ENCODE measurements at places on chromosomes 3 and 15. TPM values are rescaled to one million over a fixed set of nuclear protein-coding genes. Genes with fewer than 3 reads are reported as not detected.

Gene KCNH8
- 1.1 TPM for polyA plus RNA-seq

Gene ARID3B
- 15.7 TPM for polyA plus RNA-seq

DNA sequence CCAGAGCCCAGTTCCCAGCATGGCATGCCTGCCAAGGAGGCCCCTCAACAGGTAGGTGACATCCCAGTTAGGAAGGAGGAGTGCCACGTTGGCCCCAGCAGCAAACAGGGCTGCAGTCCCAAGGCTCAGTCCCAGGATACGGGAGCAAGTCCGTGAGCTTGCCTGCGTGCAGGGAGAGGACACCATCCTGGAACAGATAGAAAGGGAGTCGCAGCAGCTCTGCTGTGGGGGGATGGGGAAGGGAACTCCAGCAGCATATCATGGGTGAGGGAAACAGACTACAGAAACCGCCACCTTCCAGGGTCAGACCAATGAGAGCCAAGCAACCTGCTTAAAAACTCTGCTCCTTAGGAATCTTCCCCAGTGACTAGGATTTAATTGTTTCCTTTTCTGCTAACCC is 9.4 kb upstream of the DYNLT2B start:
- no peaks in the 10 kb centered on the region for H3K27me3 ChIP-seq
- H3K4me1 ChIP-seq, result no peaks in the 10 kb centered on the region
- DNase-seq, result no peak
- no peak overlapping the region for H3K4me3 ChIP-seq
- H3K27ac ChIP-seq, result no peak overlapping the region
- H3K36me3 ChIP-seq, result no peaks in the 10 kb centered on the region

DNA sequence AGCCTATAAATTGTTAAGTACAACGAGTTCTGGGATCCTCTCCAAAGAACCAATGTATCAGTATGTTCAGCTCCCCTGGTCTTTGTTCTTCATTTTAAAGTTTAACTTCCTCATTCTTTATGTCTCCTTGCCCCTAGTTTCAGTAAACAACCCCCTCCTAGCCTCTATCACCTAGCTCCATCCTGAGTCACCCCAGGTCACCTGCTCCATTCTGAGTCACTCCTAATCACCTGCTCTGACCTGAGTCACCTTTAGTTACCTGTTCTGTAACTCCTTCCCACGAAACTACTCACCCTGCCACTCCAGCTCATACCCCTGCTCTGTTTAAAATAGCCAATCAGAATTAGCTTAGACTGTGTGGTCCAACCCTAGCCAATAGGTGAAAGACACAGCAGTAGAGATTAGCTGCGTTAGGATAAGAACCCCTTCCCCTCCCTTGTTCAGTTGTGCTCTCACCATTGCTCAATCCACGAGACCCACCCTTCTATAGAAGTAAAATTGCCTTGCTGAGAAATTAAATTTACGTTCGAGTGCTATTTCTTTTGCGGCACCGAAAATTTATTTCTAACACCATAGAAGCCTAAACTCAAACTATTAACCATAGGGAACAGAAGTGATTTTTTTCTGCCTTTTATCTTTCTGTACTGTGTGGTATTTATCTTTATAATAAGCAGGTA is 245.0 kb upstream of the ADAMTS9 start:
- H3K27ac ChIP-seq, result peak overlapping the region; percentile 81
- H3K36me3 ChIP-seq, result no peaks in the 10 kb centered on the region
- no peak overlapping the region for H3K4me3 ChIP-seq
- H3K4me1 ChIP-seq, result peaks cover 9% of the 10 kb centered on the region
- peak; percentile 72 for DNase-seq

Gene CLRN1
- not detected for polyA plus RNA-seq

Gene MYL3
- 9.7 TPM for polyA plus RNA-seq

GRCh38 chr15:36638671-36639070 is 59.2 kb downstream of the CDIN1 start:
- H3K27me3 ChIP-seq, result no peaks in the 10 kb centered on the region
- H3K36me3 ChIP-seq, result no peaks in the 10 kb centered on the region
- H3K27ac ChIP-seq, result no peak overlapping the region
- no peaks in the 10 kb centered on the region for H3K4me1 ChIP-seq

DNA sequence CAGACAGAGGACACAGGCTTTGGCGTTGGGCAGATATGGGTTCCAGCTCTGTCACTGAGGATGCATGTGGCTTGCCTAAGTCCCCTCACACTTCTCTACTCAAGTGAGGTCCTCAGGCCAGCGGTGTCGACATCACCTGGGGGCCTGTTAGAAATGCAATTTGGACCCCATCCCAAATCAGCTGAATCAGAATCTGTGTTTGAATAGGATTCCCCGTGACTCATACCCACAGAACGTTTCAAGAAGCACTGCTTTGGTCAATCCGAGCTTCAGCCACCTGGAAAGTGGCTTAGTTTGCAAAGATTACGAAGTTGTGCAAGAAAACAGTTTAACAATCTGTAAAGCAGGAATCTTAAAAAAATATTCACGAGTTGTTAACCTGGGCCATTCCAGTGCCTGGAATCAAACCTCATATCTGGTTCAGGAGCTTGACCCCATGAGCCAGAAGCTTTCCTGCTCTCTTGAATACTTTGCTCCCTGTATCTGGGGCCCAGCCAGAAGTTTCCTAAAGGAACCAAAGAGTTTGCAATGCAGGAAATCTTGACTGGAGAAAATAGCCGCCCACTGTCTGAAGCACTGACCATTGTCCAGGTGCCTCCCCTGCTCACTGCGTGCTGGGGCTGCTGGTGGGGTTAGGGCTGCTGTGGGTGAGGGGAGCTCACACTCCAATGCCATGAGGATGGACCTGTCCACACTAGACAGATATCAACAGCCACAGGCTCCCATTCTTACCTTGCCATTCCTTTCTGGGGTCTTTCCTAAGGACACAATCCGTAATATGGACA is 208.5 kb upstream of the LINGO1 start:
- H3K27ac ChIP-seq, result peak overlapping the region; percentile 9
- DNase-seq, result peak; percentile 60
- no peaks in the 10 kb centered on the region for H3K4me1 ChIP-seq
- H3K27me3 ChIP-seq, result no peaks in the 10 kb centered on the region
- no peak overlapping the region for H3K4me3 ChIP-seq
- H3K36me3 ChIP-seq, result no peaks in the 10 kb centered on the region

Gene ZNF385D
- 8.5 TPM for polyA plus RNA-seq

Gene MBNL1
- 20.5 TPM for polyA plus RNA-seq

Gene GOLGA8J
- polyA plus RNA-seq, result not detected

Gene WDR5B
- 1.9 TPM for polyA plus RNA-seq

DNA sequence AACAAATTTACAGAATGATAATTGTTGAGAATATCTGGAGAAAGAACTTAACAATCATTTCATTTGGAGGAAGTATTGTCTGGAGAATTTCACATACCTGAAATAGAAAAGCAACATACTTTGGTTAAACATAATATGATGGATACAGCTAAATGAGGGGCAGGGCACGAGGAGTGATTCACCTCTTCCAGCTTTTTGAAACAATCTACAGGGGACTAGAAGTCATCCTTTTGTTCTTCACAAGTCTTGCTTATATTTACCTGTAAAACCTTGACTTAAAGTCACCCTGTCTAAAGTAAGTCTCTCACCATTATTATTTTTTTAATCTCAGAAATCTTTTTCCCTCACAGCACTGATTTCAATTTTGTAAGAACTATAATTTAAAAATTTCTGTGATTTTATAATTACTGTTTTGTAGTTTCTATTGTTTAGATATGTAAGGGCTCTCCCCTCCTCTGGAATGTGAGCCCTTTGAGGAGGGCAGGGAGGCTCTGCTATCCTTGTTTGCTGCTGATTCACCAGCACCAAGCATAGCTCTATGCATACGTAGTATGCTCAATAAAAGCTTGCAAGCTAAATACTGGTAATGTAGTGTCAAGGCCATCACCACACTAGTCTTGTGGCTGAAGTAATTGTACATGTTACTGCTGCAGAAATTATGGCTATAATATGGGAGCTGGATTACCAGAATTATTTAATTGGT is 193.9 kb upstream of the THRB start:
- H3K4me1 ChIP-seq, result peaks cover 22% of the 10 kb centered on the region
- peak overlapping the region; percentile 48 for H3K27ac ChIP-seq
- H3K4me3 ChIP-seq, result no peak overlapping the region

Gene FRMD5
- 0.51 TPM for polyA plus RNA-seq

DNA sequence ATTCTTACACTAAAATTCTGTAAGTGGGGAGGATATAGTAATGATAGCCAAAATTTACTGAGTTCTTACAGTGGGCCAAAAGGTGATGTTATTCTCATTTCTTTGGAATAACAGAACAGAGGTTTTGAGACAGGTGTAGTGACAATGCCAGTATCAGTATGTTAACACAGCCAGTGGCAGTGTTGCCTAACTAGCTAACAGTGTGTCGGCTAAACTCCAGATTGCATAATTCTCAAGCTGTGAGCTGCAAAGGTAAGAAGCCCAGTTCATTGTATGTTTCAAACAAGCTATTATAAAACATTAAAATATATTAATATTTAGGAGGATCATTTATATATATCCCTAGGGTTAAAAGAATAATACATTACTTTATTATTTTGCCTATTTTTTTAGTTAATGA is 920 bp downstream of the SLC15A2 start:
- DNase-seq, result peak; percentile 32
- no peaks in the 10 kb centered on the region for H3K27me3 ChIP-seq
- H3K27ac ChIP-seq, result peak overlapping the region; percentile 45
- H3K4me1 ChIP-seq, result peaks cover 6% of the 10 kb centered on the region

Gene SLC12A1
- not detected for polyA plus RNA-seq

DNA sequence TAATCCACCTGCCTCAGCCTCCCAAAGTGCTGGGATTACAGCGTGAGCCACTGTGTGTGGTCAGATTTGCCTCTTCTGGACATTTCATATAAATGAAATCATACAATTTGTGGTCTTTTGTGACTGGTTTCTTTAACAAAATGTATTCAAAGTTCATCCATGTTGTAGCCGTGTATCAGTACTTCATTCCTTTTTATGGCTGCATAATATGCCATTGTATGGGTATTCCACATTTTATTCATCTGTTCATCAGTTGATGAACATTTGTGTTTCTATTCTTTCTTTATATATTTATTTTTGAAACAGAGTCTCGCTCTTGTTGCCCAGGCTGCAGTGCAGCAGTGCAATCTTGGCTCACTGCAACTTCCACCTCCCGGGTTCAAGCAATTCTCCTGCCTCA is 25.8 kb downstream of the WDR76 start:
- no peak for DNase-seq
- no peaks in the 10 kb centered on the region for H3K4me1 ChIP-seq
- H3K27me3 ChIP-seq, result no peaks in the 10 kb centered on the region
- no peak overlapping the region for H3K27ac ChIP-seq
- no peak overlapping the region for H3K4me3 ChIP-seq

Gene PPP1R14D
- 0.47 TPM for polyA plus RNA-seq

Gene DUOXA2
- 40.1 TPM for polyA plus RNA-seq

DNA sequence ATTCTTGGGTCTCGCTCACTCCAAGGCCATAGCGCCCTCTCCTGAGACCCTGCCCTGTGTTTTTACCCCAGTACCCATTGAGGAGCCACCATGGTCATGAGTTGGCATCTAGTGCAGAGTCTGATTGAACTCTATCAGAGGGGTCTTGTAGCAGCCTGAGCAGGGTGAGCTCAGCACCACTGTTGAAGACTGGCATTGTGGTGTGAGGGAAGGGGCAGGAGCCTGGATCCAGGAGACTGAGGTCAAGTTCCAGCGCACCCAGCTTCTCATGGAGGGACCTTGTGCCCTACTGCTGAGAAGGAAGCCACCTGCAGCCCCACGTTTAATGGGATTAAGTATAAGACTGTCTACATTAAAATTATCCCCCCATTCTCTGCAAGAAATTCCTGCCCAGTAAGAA is 65.8 kb upstream of the LARS2 start:
- no peak for DNase-seq
- no peak overlapping the region for H3K4me3 ChIP-seq
- H3K36me3 ChIP-seq, result no peaks in the 10 kb centered on the region

Gene EPB42
- polyA plus RNA-seq, result 0.47 TPM

Gene SLCO2A1
- polyA plus RNA-seq, result 7.0 TPM

Gene SLC49A4
- polyA plus RNA-seq, result 30.9 TPM

Gene LRTM1
- polyA plus RNA-seq, result 0.23 TPM

Gene CISH
- 9.0 TPM for polyA plus RNA-seq

DNA sequence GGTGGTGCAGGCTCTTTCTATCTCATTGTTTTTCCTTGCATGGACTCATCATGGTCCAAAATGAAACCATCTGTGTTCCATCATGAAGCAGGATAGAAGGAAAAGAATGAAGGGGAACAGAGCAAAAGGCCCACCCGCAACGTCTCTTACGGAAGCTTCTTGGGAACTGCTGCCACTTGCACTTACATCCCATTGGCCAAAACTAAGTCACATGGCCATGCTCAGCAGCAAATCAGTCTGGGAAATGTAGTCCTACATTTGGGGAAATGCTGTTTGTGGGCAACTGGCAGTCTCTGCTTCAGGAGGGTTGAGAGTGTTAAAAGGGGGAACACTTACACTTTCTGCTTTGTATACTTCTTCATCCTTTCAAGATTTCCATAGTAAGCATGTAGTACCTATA is 191.6 kb downstream of the SV2B start:
- H3K36me3 ChIP-seq, result no peaks in the 10 kb centered on the region
- no peak overlapping the region for H3K4me3 ChIP-seq
- no peaks in the 10 kb centered on the region for H3K4me1 ChIP-seq
- no peaks in the 10 kb centered on the region for H3K27me3 ChIP-seq
- no peak for DNase-seq
- H3K27ac ChIP-seq, result no peak overlapping the region

- no peaks in the 10 kb centered on the region for H3K4me1 ChIP-seq
- no peak overlapping the region for H3K27ac ChIP-seq
- H3K36me3 ChIP-seq, result no peaks in the 10 kb centered on the region
- no peak overlapping the region for H3K4me3 ChIP-seq
- DNase-seq, result peak; percentile 16
Observed at GRCh38 chr15:57914350-57915055, 151.0 kb downstream of the ALDH1A2 start.

DNA sequence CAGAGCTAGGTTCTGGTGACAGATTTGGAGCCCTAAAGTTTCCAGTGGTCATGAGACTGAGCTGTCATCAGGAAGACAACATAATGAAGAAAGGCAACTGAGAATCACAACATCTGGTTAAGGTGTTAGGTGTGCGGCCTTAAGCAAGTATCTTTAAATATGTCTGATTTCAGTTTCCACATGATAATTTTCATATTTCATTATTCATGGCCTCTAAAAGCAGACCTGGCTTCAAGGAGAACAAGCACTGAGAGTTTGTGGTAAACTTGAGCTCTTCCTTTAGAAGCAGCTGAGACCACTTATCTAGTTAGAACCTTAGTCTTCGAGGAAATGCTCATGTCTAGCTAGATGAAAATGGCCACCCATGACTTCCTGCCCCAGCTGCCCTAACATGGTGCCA is 25.7 kb upstream of the MYLK start:
- no peak overlapping the region for H3K27ac ChIP-seq
- no peaks in the 10 kb centered on the region for H3K4me1 ChIP-seq
- no peak for DNase-seq
- no peak overlapping the region for H3K4me3 ChIP-seq
- no peaks in the 10 kb centered on the region for H3K27me3 ChIP-seq
- H3K36me3 ChIP-seq, result no peaks in the 10 kb centered on the region

Gene TPRA1
- 57.2 TPM for polyA plus RNA-seq
